ENCODE measurements at places on chromosomes 16 and 17.

GRCh38 chr16:4217204-4218131, 24.4 kb downstream of the SRL start:
- no peak for DNase-seq

DNA sequence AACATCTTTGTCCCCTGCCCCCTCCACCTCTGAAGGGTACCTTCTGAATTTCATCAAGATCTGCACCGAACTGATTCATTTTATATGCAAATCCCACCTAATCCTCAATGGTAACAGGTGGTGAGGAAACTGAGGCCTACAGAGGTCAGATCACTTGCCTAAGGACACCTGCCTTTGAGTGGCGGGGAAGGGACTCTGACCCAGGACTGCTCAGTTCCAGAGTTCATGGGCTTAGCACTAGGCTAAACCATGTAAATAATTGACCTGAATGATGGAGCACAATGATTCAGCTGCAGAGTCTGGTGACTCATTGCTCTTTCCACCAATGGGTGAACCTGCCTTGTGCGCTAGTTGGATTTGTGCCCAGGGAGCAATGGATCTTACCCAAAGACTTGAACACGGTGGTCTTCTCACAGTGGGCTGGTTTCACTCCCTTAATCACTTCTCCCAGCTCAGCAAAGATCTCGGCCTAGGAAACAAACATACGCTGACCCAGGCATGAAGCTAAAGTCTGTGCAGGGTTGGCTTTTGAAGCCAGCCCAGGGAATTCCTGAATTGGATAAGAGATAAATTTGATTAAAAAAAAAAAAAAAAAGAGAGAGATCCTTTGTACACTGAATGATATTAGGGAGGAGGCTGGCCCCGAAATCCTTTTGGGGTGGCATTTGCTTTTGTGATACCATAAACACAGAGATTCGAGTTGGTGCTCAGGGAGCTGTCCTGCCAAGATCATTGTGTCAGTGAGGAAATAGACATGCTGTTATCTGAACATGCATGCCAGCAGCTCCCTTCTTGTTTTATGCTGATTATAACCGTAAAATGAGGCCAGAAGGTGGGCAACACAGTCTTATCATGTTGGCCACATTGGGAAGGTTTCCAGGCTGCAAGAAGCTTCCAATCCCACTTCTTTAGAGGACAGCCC, 17.0 kb downstream of the CRYM start:
- DNase-seq = peak; percentile 96

GRCh38 chr17:49000943-49001342, 3.8 kb downstream of the IGF2BP1 start:
- DNase-seq = no peak

GRCh38 chr17:29449865-29450671, 59.9 kb downstream of the TAOK1 start:
- DNase-seq = no peak

GRCh38 chr16:50778284-50779163, 36.6 kb downstream of the CYLD start:
- no peak for DNase-seq

DNA sequence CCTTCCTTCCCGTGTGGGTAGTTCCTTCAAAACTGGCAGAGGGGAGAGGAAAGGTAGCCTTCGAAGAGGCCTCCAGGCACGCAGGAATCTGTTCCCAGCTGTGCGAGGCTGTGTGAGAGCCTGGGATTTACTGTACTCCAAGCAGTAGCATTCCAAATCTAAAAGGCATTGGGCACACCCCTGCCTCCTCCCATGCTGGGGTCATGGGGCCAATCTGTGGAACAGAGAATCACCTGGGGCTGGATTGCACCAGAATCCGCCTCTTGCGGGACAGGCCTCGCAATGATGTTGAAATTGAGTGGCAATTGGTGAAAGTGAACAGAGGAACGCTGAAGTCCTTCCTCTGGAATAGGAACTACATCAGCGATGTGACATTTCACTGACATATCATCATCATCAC, 72.5 kb upstream of the IRX3 start:
- no peak for DNase-seq

GRCh38 chr17:8502126-8502525, 66.4 kb downstream of the NDEL1 start:
- DNase-seq = no peak

- no peak for DNase-seq
These were observed 4.6 kb downstream of the CARMIL2 start for GRCh38 chr16:67649494-67649931.

DNA sequence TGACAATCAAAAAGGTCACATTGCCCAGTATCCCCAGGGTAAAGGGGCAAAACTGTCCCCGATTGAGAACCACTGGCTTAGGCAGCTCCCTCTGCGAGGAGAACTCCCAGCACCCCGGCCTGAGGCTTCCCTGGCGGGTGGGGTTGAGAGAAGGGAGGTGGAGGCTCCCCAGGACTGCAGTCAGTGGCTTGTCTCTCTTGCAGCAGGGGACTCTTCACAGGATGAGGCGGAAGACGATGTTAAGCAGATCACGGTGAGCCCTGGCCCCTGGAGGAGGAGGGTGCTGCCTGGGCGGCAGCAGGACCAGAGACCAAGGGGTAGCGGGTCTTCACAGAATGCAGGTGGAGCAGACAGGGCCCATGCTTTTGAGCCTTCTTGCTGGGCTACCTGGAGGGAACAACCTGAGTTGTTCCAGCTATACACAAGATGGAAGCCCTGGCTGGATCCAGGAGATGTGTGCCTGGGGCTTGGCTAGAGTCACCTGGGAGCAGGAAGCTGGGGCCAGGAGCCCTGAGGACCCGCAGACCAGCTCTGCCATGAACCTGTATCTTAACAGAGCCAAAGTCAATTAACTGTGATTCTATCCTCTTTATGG, 16.8 kb downstream of the POLR3E start:
- no peak for DNase-seq

GRCh38 chr16:65510241-65510640, 388.4 kb upstream of the CDH11 start:
- no peak for DNase-seq

DNA sequence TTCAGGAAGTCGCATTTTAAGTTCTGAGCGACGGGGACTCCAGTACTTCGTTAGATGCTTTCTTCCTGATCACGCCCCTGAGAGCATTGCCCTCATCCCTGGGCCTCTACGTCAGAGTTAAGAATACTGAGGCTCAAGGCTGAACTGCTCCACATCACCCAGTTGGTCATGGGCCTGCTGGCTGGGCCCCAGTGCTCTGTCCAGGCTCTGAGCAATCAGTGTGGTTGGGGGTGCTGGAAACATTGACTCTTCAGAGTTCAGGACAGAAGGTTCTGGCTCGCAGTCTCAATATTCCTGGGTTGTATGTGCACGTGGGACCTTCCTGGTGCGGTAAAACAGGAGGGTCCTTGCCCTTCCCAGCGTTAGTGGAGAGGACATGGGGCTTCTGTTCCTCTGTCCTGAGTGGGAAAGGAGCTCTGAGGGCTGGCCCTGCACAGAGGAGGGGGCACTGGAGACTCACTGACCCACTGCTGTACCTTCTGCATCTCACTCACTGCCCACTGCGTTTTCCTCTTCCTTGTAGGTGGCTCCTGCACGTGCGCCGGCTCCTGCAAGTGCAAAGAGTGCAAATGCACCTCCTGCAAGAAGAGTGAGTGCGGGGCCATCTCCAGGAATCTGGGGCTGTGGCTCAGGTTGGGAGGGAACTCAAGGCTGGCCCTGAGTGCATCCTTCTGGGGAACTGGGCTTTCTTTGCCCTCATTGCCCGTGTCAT, 518 bp downstream of the MT1E start:
- no peak for DNase-seq

GRCh38 chr16:53605356-53605755, 98.3 kb downstream of the RPGRIP1L start:
- DNase-seq = no peak

- DNase-seq = no peak
These were observed 189.3 kb downstream of the IRF8 start for GRCh38 chr16:86088287-86088686.

GRCh38 chr17:33421933-33422332, 128.8 kb upstream of the ASIC2 start:
- DNase-seq = no peak

- DNase-seq = no peak
These were observed 567 bp upstream of the GCSH start for GRCh38 chr16:81096715-81097208.

GRCh38 chr16:67672739-67673662, 6.4 kb downstream of the C16orf86 start:
- peak; percentile 90 for DNase-seq

DNA sequence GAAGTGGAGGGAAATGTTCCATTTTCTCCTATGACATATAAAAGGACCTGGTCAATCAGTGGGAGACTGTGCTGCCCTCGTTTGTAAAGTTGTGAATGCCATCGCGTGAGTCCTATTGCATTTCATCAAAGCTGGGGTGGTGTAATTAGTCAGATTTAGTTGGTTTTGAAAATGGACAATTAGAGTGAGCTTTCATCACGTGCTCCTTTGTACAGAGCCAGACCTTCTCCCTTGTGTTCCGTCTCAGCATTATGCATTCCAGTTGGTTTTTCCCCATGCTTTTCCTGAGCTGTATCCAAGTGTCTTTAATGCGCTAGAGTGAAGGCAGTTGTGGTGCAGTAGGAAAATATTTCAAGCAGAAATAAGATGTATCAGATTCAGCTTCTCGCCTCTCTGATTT, 10.4 kb downstream of the SEC14L1 start:
- no peak for DNase-seq

DNA sequence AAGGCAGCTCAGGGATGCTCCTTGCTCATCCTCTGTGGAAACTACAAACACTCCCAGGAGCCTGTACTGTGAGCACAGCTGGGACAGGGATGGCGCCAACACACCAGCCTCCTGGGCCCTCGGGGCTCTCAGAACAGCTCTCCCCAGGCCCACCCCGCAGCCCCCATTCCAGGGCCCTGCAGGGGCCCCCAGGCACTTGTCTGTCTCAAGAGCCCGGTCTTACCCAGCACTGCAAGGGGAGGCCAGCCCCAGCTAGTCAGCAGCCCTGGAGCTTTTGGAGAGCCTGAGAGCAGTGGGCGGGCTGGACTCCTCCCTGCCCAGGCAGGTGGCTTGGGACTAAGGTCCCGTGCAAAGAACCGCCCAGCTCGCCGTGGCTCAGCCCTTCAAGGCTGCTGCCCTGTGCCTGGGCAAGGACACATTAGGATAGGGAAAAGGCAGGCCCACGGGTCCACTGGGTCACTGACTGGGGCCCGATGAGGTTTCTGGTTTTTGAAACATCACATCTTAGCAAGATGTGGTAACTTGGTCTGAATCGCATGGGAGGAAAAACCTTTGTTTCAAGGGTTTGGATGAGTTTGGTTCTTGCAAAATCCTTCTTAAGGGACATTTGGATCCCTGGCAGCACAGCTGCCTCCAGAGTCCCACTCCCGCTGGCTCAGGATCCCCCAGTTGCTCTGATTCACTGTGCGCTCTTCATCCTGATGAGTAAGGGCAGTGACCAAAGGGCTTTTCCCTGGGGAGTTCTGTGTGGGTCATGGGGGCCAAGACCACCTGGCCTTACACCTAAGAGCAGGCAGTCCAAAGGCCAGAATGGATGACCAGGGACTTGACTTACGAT, 2.8 kb downstream of the DNASE1L2 start:
- peak; percentile 22 for DNase-seq

DNA sequence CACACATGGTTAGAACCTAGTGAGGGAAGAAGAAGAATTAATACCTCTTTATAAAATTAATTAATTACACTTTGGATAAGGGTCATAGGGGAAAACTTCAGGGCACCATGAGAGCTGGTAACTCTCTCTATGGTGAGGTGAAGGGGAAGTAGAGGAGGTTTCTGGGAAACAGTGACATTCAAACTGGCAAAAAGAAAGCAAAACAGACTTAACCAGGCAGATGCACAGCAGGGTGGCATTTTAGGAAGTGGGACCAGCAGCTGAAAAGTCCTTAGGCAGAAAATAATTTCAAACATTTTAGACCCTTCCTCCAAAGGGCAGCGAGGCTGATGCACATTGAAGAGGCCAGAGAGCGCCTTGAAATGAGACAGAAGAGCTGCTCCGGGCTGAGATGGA, 157.8 kb downstream of the CDH13 start:
- DNase-seq = no peak

DNA sequence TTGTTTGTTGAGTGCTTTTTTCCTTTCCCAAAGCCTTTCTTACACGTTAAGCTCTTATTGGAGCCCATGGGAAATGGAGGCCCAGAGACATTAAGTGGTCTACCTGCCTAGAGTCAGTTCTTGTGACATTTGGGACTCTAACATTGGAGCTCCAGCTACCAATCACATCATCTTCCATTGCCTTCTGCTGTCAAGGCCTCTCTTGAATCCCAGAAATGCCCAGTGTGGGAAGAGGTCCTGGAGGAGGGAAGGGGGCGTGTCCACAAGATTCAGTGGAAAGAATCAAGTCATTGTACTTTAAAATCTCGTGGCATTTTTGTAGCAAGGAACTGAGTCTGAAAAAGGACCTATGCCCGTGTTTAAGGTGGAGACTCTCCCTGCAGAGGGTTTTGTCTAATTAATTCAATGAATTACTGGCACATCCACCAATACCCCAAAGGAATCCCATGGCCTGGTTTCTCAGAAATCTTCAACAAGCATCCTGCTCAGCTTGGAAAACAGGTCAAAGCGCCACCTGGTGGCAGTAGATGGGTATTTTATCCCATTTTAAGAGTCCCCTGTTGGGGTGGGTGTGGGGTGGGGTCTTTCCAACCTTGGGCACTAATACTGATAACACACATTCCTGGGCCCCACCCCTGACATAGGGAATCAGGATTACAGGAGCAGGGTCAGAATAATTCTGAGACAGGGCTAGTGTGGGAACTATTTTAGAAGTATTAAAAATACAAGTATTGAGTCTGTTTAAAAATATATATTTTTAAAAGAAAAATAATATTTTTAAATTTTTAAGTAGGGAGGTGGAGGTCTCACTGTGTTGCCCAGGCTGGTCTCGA, 24.6 kb downstream of the GPT2 start:
- peak; percentile 76 for DNase-seq

- DNase-seq = peak; percentile 66
These were observed 7.5 kb upstream of the C16orf95 start for GRCh38 chr16:87324411-87325275.

DNA sequence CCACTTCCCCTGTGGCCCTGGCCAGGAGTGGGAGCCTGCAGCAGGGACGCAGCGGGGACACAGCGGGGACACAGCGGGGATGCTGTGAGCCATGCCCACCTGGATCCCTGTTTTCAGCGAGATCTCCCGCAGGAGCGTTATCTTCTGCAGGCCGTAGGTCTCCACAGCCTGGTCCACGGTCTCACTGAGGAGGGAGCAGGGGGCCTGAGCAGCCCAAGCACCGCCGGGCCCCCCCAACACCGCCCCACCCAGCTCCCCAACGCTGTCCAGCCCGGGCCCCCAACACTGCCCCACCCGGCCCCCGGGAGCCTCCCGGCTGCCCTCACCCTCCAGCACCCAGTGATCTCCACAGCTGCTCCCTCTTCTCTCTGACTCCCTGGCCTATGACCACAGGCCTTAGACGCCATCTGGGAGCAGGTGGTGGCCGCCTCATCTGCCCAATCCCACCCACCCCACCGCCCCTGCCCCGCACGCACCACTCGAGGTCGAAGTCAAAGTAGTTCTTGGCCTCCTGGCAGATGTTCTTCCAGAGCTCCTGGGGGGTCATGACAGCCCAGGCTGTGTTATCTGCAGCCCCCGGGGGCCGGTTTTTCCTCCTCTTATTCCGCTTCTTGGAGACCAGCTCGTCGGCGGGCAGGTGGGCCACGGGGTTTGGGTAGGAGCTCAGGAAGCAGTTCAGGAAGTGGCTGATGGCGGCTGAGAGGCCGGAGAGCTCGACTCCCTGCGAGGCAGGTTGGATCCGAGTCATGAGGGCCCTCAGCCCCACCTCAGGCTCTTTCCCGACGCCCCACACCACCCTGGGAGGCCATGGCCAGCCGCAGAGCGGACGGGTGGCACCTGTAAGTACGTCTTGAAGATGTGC, 17.0 kb downstream of the CLUH start:
- no peak for DNase-seq
